Stimulated activated CD4-positive, alpha-beta T cell treated with anti-CD3 and anti-CD28 coated beads, Interleukin-2, amount 100 ng/mL, for 4 hours (primary cell): ENCODE measurements at places on chromosomes 1 and 21.

DNA sequence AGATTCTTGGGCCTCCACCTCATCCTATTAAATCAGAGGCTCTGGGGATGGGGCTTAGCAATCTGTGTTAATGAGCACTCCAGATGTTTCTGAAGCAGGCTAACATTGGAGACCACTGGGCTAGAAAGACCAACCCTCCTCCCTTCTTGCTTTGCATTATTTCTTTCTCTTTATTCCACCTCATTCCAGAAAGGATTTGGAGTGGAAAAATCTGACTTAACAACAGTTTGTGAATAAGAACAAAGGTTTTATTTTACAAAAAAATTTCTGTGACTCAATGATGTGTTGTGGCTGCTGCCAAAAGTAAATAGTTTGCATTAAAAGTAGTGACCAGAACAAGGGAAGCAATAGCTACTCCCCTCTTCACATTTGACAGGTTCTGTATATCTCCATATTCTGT is 79.4 kb downstream of the TGFB2 start:
- DNase-seq: no peak

DNA sequence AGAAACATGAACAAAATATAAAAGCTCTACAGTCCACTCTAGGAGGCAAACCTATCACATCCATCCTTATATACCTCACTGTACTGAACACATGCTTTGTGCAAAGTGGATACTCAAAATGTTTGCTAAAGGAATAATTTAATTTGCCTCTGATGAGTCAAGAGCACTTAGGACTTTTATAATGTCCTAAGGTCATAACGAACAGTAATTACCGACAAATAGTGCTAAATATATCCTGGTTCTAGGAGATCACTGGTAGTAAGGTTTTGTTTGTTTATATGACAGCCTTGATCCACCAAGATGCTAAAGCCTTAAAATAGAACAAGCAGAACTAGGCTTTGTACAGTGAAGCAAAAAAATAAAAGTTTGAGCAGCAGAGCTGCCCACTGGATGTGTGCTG is 70.6 kb downstream of the GADD45A start:
- DNase-seq: no peak

GRCh38 chr1:84156210-84156621 is 12.1 kb downstream of the PRKACB start:
- DNase-seq: no peak

- no peak for DNase-seq
Observed at GRCh38 chr1:46599059-46599970, 4.8 kb downstream of the MKNK1 start.

DNA sequence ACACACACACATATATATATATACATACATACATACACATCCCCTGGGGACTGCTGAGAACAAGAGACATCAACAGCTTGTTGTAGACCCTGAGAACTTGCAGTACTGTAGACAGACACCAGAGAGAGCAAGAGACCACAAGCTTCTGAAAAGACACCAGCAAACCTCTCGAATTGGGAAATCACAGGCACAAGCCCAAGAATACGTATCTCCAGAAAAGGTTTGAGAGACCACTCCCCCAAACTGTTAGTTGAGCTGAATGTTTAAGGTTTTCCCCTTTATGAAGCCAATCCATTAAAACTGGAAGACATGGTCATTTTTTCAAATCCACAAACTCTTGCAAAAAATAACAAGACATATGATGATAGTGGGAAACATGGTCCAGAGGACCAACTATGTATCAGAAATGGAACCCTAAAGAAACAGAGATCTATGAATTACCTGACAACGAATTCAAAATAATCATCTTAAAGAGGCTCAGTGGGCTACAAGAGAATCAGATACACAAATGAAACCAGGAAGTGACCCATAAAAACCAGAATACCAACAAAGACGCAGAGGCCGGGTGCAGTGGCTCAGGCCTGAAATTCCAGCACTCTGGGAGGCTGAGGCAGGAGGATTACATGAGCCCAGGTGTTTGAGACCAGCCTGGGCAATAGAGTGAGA is 45.1 kb downstream of the SLC2A1 start:
- peak; percentile 44 for DNase-seq
